ENCODE measurements at places on chromosomes 4 and X.

GRCh38 chr4:94168321-94168720, 39.3 kb upstream of the SMARCAD1 start:
- no peak for DNase-seq

- DNase-seq = no peak
These were observed 856.4 kb upstream of the INTU start for GRCh38 chr4:126776361-126776760.

DNA sequence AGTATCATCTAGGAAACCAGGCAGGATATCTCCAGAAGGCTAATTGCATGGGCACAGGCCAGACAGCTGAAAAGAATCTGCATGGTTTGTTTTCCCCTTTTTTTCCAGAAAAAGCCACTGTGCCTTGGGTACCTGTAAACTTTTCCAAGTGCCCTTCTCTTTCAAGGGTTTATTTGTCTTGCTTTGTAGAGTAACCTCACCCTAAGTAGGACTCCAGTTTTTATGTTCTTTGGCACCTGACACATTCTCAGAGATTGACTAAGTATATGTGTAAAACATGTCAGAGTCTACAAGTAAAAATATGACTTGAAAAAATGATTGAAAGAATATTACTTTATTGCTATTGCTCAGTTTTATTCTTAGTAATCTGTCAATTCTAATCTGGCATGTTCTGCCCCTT, 70.7 kb upstream of the TEX13C start:
- DNase-seq = no peak

DNA sequence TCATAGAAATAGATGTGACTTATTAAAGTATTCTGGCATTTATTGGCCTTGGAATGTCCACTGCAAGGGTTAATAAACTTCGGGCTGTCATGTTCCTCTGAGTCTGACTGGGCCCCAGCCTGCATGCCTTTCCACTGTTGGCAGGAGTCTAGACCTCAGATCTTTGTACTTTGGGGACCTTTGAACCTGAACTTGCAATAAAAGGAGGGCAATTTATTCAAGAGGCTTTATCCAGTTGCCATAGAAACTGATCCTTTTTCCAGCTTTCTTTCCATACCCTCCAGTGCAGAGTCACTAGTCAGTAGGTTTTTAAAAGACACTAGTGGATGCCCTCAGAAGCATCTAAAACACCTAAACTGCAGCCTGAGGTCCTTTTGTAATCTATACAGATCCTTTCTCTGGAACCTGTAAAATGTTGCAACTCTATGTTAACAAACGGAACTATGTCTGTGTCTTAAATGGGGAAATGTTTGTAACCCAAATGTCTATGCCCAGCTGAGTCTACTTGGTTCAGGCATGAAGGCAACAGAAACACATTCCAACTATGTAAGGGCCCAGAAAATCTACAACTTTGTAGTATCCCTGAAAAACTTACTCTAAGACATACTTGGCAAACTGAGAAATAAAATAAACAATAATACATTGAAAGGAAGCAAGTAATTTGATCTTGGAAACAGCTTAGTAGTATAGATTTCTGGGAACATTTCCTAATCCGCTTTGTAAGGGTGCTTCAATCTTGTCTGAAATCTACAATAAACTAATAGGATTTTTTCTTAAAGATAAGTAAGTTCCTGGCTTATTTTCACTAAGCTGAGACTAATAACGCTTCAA, 41.5 kb downstream of the SOWAHB start:
- DNase-seq = no peak

DNA sequence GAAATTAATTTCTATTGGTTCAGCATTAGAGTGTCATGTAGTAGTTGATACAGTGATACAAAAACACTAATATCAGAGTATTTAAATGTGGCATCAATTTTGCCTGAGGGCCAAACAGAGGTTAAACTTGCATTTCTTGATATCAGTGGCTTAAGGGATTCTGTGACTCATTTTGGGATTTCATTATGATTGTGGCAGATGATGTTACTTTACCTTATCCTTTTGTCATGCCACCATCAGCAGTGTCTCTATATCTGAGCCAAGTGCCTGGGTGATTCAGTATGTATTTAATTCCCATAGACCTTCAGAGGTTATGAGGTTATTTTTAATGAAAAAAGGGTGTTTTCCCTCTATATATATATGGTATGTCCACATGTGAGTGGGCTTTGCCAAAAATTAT, 582.9 kb downstream of the ADGRL3 start:
- no peak for DNase-seq

- DNase-seq = no peak
These were observed 58.5 kb downstream of the DIPK2B start for GRCh38 chrX:45142185-45142584.

DNA sequence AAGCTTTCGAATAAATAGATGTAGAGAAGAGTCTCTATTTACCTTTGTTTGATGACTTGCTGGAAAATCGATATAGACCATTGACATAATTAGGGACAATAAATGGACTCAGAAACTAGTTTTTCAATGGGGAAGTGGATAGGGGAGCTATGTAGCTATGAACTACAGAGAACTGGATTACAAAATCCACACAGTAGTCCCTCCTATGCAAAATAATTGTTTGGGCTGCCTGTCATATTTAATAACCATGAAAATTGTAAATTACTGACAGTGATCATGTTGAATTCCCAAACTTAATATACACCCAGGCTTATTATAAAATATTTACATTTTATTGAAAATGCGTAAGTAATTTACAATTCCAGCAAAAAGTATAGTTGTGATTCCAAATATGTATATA, 333.1 kb upstream of the FAM241A start:
- no peak for DNase-seq

GRCh38 chrX:40086569-40087335, 11.0 kb downstream of the BCOR start:
- DNase-seq = no peak

GRCh38 chr4:5809216-5809776, 83.6 kb downstream of the CRMP1 start:
- no peak for DNase-seq

GRCh38 chr4:187175197-187175596, 451.5 kb upstream of the FAT1 start:
- no peak for DNase-seq

DNA sequence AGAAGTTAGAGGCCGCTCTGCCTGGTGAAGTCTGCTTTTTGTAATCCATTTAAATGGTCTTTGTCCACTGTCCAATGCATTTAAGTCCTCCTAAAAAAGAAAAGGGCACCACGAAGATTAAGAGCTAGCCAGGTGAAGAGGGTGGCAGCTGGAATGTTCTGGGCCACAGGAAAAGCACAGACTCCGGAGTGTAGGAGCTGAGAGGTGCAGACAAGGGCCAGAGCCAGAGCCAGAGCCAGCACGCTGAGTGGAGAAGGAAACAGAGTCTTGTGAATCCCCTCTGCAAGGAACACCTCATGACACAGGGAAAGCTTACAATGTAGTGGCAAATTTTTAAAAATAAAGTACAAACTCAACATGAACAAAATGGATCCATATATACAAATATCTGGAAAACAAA, 83.6 kb downstream of the TSPAN5 start:
- DNase-seq = no peak

DNA sequence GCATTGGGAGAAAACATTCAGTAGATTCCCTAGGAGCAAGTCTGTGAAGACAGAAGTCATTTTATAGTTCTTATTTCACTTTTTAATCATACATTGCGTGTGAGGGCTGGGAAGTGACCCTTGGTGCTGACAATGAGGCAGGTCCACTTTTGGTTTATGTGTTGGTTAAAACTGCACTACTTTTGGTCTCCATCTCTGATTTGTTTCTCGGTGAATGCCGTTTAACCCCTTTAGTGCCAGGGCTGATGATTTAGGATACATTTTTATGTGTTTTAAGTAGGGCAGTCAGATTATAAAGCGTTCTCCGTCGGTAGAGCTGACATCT, 110.4 kb downstream of the AFF1 start:
- DNase-seq = no peak

- DNase-seq = no peak
These were observed 11.1 kb upstream of the SMIM14 start for GRCh38 chr4:39649639-39650265.

- DNase-seq = no peak
These were observed 213.4 kb upstream of the HCCS start for GRCh38 chrX:10897768-10898167.

DNA sequence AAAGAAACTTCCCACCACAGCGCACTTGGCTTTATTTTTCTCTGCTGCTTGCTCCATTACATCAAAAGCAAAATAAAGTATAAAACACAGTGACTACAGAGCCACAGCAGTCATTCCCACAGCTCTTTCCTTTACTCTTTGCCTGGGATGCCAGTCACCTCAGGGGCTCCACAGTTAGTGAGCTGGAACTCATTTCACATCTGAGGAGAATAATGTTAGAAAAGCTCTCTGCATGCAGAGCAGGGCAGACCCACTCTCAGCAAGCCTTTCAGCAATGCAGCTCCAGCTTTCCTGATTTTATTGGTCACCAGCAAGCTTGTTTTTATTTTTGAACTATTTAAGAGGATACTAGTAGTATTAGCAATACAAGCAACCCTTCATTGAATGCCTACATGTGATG, 13.8 kb downstream of the GRXCR1 start:
- DNase-seq = no peak

GRCh38 chr4:995311-996026, 2.3 kb upstream of the SLC26A1 start:
- DNase-seq = no peak

GRCh38 chr4:105145903-105146275, 787 bp upstream of the TET2 start:
- peak; percentile 54 for DNase-seq

GRCh38 chr4:87799301-87800113, at the start of gene IBSP:
Gene IBSP (plus strand): TSS chr4:87799554. CDS start chr4:87802362, 2,808 bp downstream.
- no peak for DNase-seq

DNA sequence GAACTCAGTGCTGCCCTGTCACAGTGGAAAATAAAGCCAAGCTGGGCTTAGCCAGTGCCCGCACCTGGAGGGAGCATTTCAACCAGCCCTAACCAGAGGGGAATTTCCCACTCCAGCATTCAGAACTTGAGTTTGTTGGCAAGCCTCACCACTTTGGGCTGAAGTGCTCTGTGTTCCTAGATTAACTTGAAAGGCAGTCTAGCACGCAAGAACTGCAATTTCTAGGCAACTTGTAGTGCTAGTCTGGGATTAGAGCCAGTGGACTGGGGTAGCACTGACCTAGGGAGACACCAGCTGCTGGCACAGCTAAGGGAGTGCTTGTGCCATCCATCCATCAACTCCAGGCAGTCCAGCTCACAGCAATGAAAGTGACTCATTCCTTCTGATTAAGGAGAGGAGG, 1060.6 kb upstream of the GRID2 start:
- no peak for DNase-seq

- DNase-seq = no peak
These were observed 4.7 kb downstream of the FAM120C start for GRCh38 chrX:54178100-54178940.

DNA sequence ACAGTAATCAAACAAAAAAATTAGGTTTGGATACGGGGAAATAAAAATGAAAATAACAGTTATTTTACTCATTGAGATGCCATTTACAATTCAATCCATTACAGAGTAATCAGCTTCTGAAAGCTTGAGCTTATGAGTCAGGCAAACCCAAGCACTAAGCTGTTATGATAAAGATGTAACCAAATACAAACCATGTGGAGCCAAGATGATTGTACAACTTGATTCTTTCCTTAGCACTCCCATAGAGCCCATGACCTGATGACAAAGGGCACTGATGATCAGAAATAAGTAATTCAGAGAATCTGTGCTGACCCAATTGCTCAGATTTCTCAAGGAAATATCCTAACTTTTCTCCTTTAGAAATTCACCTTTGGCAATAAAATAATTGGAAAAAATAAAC, 40.5 kb upstream of the PRKG2 start:
- no peak for DNase-seq

GRCh38 chr4:23114538-23114937, 421.8 kb downstream of the GBA3 start:
- DNase-seq = no peak

- DNase-seq = no peak
These were observed 7.2 kb downstream of the TBC1D14 start for GRCh38 chr4:6916587-6917460.

DNA sequence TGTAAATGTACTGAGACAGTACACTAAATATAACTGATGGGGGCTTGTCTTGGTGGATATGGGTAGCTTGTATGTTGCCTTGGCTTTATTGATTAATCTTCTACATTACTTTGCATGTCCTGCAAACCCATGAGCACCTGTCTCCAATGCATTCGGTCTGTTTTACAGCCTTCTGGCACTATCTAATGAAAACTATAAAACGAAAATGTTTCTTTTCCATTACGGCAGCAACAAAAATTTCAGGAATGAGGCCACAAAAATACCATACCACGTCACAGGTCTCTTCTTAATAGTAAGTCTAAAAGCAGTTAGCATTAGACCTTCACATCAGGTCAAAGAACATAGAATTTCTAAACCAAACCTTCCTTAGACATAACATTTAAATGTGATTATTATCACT, 49.8 kb downstream of the EDNRA start:
- no peak for DNase-seq

- DNase-seq = no peak
These were observed 5.4 kb upstream of the FGG start for GRCh38 chr4:154617820-154618317.

DNA sequence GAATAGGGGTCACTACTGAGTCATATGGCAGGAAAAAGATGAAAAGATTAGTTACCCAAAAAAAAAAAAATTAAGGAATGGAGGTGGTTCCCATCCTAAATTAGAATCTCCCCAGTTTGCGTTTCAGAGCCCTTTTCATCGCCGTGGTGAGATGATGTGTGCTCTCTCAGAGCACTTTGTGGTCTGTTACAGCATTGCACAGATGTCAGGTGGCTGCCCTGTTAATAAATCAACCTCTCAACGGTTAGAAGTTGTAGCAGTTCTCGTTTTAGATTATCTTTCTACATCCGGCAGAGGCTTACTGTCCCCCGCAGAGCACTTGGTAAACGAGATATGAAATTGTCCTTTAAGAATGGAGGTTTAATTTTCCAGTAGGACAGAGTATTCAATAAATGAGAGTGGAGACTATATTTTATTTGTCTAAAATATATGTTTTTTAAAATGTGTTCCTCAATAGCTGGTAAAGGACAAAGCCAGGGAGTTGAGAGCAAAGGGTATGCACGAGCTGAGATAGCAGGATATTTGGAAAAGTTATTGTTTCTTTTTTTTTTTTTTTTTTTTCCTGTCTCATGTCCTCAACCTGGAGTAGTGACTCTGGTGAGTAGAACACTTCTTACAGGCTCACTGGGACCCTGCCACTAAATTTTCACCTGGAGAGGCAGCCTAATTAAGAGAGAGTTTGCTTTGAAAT, 26.9 kb downstream of the AFF1 start:
- DNase-seq = no peak

- DNase-seq = no peak
These were observed 340.1 kb upstream of the NR3C2 start for GRCh38 chr4:148782284-148782683.

- no peak for DNase-seq
These were observed 71.0 kb upstream of the DHX15 start for GRCh38 chr4:24655326-24655725.

GRCh38 chrX:121858867-121859647, 811.6 kb downstream of the GLUD2 start:
- DNase-seq = no peak

DNA sequence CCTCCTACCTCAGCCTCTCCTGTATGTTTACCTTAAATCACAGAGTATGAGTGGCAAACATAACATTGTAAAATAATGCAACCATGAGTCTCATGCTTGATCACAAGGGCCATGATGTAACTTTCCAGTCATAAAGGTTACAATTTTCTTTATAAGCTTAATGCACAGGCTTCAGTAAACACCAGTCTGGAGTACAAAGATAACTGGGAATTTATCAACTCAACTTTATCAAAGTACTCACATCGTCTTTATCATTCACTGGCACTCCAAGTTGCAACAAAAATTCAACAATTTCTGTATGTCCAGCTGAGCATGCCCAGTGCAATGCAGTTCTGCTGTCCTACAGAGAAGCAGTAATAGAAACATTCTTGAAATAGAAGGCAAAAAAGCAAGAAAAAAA, 2.8 kb downstream of the PSMD10 start:
- DNase-seq = no peak
